CD4-positive, alpha-beta T cell treated with Interleukin-17A for 4 hours (primary cell): ENCODE measurements at places on chromosomes 3 and 15.

DNA sequence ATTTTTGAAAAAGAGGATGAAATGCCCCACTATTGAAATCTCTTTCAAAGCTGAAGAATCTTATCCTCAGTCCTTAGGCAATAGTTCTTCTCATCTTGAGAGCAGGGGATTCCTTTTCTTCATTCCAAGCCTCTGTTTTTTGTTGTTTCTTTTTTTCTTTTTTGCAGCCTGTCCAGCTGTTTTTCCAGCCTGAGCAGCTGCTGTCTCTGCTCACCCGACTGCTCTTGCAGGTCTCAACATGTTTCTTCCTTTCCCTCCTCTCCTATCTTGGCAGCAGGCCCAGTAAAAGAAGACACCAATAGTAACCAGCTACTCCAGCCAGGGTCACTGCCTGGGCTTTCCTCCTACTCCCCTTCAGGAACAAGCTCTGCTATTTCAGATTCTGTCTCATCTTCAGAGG lies 23.8 kb downstream of the MEX3B start:
- DNase-seq: no peak

GRCh38 chr15:59237119-59237855 lies 30.6 kb downstream of the LDHAL6B start:
- DNase-seq: no peak

- DNase-seq: no peak
Observed at GRCh38 chr15:65331811-65332210, 27.3 kb downstream of the RNU5B-1 start.

DNA sequence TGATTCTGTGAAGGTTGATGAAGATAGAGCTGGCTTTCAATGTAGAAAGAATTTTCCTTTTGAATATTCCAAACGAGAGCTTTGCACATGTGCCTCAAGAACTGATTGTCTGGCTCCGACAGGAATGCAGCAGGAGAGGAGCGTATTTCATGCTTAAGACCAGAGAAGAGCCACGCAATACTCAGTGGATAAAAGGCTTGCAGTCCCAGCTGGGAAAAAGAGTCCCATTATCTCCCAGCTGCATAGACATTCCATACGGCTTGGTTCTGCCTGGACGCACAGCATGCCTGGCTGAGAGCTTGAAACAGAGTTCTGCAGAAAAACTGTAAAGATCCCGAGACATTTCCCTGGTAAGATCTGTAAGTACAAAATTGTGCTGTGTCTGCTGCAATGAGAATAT lies at the start of gene CNTN6:
Gene CNTN6 (plus strand): TSS at position 254 of the 400 bp plus-strand sequence. CDS start 54,985 bp downstream, outside the sequence.
- DNase-seq: no peak

GRCh38 chr3:138459619-138460535 lies 25.5 kb downstream of the ESYT3 start:
- DNase-seq: no peak
